Activated T-helper 1 cell treated with anti-CD3 and anti-CD28 coated beads, Interleukin-2, amount 50 U/mL, for 16 hours (primary cell): ENCODE measurements at places on chromosomes 6 and 20.

GRCh38 chr6:131225959-131226358 is 90.7 kb downstream of the AKAP7 start:
- DNase-seq: no peak

GRCh38 chr20:44692932-44693480 is 22.2 kb upstream of the CCN5 start:
- no peak for DNase-seq

GRCh38 chr20:38181971-38182370 is 16.9 kb upstream of the TGM2 start:
- no peak for DNase-seq

GRCh38 chr20:9616833-9617461 is 102.6 kb downstream of the LAMP5 start:
- peak; percentile 11 for DNase-seq

DNA sequence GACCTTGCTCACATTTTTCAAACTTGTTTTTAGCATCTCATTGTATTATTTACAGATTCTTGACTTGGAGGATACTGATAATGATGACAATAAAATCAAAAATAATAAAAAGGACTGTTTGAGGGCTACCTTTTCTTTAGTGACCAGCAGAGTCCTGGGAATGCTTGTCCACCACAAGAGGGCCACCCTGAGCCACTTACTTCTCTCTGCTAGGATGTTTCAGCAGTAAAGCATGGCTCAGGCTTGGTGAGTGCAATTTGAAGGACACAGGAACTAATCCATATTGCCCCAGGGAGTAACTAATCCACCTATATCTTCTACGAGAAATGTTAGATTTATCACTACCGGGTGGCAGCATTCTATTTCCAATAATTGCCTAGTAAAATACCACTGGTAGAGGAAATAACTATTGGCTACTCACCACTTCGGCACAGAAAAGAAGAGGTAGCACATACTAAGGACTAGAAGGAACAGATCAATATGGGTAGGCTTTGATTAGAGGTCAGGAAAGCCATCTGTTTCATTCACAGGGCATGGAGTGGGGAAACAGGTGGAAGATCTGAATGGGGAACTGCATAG is 5.8 kb upstream of the KIAA0408 start:
- DNase-seq: peak; percentile 38

- DNase-seq: no peak
These were observed 198.7 kb downstream of the TFAP2C start for GRCh38 chr20:56827763-56828162.

GRCh38 chr6:30748851-30749540 is 4.6 kb upstream of the IER3 start:
- DNase-seq: no peak

DNA sequence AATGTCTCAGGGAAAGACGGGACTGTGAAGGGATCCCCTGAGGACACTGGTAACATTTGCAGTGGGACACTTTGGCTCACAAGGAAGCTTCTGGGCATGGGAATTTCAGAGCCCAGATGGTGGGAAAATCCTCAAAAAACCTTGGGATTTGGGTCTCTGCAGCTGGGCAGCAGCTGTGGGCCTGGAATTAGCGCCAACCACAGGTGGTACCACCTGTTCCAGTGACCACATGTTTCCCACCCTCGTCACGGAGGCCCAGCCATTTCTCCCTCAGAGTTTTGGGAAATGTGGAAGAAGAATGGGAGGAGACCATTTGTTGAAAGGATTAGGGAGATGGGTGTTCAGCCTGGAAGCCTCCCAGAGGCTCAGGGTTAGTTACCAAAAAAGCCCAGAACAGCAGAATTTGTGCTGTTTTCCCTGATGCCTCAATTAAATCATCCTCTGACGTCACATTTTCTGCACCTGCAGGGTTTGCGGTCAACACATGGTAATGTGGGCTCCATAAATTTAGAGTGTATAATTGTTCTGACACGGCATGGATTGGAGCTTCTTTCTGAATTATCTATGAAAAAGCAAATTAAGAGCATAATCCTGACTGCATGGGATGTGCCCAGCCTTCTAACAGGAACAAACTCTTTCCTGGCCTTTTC is 34.4 kb downstream of the EDN3 start:
- no peak for DNase-seq

- no peak for DNase-seq
These were observed 74.0 kb upstream of the MYL9 start for GRCh38 chr20:36467076-36467999.

- no peak for DNase-seq
These were observed 25.5 kb upstream of the ADRM1 start for GRCh38 chr20:62277253-62277652.

DNA sequence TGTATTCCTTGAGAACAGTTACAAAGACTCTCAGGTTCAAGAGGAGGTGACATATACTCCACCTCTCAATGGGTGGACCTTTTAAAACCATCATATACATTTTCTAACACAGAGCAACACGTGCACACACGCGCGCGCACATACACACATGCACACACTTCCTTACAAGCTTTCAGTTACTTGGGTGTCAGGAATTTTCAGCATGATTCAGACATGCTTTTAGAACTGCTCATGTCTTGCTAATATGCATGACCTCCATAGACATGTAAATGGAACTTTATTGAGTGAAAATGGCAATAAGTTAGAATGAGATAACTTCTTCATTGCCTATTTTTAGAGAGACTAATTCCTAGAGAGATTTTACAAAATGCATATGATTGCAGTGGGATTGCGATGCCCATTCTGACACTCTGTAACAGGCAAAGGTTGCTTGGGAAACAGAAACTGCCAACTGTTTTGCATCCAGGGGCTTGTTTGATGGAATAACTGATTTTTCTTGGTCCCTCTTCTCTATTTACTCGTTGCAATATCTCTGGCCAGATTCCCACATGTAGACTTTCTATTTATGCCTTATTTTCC is 531.4 kb upstream of the RNF217 start:
- DNase-seq: no peak

DNA sequence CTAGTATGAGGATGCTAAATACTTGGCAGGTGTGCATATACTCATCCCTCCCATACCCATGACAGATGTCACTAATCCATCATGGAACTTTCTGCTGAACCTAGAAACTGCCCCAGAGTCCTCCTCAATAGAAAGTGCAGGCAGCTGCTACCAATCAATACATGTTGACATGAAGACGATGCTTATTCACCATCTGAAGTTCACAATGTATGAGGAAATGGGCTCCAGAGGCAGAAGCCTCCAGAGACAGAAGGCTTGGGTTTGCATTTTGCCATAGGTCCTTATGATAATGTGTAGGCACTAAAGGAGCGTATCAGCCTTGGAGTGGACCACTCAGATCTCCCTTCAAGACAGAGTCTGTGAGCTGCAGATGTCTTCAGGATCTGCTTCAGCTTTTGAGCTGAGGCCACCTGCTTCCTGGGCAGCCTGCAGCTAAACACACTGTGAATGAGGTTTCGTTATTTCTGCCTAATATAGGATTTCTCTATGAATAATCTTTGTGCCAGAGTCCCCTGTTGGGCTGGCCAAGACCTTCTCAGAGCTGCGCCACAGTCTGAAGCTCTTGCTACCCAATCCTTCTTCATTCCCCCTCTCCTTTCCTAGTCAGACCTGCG is 7.5 kb upstream of the KIAA1755 start:
- no peak for DNase-seq

GRCh38 chr6:163956571-163957407 is 542.3 kb downstream of the QKI start:
- DNase-seq: peak; percentile 25

DNA sequence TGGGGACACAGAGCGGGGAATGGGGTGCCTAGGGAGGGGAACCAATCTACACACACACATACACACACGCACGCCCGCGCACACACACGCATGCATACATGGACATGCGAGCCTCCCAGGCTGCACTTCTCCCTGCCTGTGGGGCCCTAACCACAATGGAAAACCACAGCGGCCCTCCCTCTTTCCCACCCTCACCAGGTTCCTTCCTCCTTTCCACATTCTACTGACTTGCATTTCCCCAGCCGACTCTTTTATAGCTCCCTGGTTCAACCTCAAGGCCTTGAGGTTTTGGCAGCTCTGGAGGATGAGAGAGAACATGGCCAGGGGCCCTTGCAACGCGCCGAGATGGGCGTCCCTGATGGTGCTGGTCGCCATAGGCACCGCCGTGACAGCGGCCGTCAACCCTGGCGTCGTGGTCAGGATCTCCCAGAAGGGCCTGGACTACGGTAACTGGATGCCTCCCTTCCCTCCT is at the start of gene BPI:
Gene BPI (plus strand): TSS at position 249 of the 472 bp plus-strand sequence. CDS start 68 bp downstream, at position 317.
- DNase-seq: no peak

DNA sequence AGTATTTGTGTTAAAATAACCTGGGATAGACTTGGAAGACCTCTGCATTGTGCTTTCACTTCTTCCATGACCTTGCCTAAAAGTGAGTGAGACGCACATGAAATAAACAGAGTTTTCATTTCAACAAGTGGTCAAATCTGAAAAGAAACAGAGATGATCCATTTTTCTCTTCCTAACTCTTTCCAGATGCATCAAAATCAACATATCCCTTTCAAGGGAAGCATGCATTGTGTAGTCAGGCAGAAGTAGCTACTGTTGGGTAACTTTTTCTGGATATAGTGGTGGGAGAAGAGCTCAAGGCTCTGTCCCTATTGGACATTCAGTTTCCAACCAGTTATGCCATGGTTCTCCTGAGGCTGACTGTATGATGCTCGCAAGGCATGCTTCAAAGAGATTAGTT is 233.0 kb upstream of the JAG1 start:
- DNase-seq: no peak

GRCh38 chr20:7375905-7376304 is 564.4 kb downstream of the HAO1 start:
- no peak for DNase-seq

- DNase-seq: no peak
These were observed 107.3 kb downstream of the OGFRL1 start for GRCh38 chr6:71395731-71396409.

DNA sequence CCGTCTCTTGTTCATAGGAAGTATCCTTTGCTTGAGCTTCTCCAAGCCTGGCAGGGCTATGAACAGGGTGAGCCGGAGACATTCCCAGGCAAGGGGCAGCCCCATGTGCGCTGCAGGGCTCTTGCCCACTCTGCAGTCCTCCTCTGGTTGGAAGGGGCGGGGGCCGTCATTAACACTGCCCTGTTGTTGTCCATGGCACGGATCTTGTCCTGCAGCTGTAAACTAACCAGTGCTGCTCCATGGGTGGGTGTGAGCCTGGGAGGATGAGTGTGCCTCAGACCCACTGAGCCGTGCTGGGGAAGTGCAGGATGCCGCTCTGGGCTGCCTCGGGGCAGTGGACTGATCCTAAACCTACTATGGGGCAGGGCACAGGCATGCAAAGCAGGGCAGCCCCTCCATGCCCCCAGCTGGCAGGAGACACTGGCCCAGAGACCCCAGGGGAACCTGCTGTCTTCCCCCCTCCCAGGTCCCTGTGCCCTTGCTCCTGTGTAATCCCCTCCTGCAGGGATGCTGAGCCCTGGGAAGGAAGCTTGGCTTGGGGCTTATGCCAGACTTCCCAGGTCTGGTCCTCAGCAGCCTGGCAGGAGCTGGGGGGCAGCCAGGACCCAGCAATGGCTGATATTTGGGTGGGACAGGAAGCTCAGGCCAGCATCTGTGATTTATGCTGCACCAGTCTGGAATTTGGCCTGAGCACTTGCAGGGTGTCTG is 8.5 kb downstream of the EBF4 start:
- no peak for DNase-seq

DNA sequence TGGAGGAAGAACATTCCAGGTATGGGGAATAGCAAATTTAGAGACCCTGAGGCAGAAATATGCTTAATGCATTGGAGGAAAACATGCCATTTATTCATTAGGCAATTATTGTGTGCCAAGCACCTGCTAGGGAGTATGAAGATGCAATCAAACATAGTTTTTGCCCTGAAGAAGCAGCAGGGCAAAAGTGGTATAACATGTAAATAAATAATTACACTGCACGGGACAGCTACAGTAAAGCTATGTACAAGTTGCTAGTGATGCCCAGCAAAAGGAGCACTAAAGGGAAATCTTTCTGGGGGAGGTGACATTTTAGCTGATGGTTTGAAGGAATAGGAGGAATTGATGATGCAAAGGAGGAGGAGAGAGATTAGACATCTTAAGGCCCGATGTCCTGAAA is 624 bp upstream of the TJAP1 start:
- DNase-seq: no peak

DNA sequence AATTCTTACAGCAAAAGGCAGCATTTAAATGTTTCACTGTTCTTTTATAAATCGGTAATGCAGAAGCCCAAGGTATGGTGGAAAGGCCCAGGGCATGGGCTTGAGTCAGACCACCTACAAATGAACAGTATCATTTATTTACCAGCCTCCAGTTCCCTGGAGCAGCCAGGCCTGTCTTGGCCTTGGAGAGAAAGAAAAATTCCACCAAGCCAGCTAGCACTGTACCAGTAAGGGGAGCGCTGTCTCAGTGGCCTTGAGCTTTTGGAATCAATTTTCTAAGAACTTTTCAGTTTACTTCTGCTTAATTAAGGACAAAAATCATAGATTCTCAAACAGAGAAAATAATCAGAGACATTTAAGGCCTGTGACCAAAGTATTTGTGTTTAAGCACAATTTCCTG is 12.3 kb downstream of the NAPB start:
- no peak for DNase-seq

DNA sequence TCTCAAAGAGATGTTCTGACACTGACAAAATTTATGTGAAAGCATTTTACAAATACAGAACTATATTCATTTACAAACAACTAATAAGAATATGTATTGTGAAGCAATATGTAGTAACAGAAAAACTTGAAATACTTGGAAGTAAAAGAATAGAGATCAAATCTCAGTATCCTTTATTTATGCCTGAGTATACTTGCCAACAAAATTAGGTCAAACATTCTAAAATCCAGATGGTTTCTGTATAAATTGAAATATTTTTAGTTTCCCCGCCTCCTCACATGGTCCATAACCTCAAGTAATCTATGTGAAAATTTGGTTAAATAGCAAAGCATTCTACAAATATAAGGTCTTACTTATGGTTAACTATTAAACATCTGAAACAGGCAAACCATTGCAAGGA is 545.4 kb downstream of the EYS start:
- no peak for DNase-seq

- no peak for DNase-seq
These were observed 66.9 kb upstream of the MAP3K7 start for GRCh38 chr6:90653750-90654149.

DNA sequence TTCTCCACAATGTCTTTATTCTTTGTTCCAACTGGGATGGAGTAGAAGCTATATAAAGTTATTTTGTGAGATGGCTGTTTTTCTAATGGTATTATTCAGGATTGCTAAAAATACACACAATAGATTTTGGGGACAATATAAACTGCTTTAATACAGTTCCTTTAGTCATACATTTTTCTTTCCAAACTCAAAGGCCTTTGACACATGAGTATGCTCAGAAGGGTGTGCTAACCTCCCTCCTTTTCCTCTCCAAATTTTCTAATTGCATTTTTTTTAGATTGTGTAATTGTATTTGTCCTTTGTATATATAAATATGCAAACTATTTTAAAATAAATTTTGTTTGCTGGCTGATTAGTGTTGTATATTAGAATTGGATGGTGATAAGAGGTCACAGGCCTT is 119.6 kb upstream of the FOXO3 start:
- no peak for DNase-seq

GRCh38 chr6:25556516-25556915 is 95.5 kb upstream of the SCGN start:
- DNase-seq: peak; percentile 50

- DNase-seq: no peak
These were observed 319.3 kb upstream of the CITED2 start for GRCh38 chr6:139693735-139694134.

GRCh38 chr6:44034391-44034861 is 92.8 kb downstream of the MRPL14 start:
- DNase-seq: no peak

- DNase-seq: no peak
These were observed 10.5 kb downstream of the RPS6KA2 start for GRCh38 chr6:166616261-166617238.
